ENCODE measurements at places on chromosomes 6 and 20.

- no peak for DNase-seq
Observed at GRCh38 chr20:49388744-49389143, 93.7 kb downstream of the KCNB1 start.

DNA sequence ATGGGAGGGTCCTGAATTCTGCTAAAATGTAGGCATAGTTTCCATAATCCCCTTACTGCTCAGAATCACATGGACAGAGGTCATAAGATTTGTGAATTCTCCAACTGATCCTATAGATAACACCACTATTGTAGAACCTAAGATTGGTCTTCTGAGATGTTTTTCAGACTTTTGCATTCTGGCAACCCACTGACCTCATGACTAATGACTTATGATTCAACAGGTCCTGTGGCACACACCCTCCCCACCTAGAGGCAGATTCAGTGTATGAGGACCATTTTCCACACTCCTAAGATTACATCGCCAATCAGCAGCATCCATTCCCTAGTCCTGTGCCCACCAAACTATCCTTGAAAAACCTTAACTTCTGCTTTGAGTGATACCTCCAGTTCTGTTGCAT is 207.2 kb downstream of the BTBD9 start:
- peak; percentile 20 for DNase-seq

DNA sequence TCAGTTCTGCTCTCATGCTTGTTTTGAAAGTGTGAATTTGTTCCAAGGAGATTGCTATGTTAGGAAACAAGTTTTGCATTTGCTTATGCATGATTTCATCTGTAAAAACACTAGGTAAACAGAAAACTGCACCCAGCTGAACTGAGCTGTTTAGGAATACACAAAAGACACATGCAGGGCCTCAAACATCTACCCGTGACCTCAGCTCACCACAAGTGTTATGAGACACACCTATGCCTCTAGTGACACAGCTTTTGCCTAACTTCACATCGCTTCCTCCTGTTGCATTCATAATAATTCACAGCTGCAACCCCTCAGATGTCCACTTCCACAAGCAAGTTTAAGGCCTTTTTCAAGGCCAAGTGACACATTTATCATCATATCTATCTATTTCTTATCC is 98.0 kb upstream of the SLC24A3 start:
- no peak for DNase-seq

DNA sequence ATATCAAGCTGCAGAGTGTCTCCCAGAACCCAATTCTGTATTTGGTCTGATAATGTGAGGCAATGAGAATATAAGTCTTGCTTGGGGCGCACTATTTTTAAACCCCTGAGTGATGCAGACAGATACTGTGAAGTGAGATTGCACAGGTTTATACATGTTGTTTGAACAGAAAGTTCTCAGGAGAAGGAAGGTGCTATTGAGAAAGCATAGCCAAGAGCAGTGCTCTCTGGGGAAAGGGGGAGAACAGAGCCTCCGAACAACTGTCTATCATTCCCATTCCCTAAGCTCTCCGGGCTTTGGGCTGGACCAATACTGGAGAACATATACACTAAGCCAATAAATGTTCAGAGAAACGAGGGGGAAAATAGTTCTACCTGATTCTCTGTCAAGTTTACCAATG is 75.8 kb downstream of the PERP start:
- DNase-seq = no peak
